ENCODE measurements at places on chromosomes 2 and 18.

DNA sequence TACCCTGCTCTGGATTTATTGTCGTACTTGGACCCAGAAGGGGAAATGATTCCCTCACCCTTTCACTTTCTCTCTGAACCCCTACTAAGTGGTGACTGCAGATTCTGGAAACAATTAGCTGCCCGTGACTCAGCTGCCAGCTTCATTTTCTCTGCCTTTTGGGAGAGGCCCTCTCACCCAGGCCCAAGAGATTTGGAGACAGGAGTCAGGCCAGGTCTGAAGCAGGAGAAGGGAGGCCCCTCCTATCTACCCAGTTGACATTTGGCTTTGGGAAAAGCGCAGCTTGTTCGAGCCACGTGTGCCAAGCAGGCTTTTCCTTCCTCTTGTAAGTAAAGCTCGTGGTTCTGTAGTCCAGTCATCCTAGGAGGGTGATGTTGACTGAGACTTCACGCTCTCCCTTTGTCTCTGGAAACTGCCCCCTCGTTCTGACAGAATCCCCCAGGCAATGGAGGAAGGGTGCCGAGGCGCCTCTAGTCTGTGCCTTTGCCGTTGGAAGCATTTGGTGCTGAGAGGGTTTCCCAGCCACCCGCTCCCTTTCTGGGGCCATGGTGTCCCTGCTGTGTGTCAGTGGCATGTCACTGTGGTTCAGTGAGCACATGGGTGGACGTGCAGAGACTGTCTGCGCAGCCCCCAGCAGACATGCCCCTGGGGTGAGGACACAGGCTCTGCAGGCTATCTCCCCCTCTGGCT, 8.6 kb downstream of the OXER1 start:
- DNase-seq: no peak

DNA sequence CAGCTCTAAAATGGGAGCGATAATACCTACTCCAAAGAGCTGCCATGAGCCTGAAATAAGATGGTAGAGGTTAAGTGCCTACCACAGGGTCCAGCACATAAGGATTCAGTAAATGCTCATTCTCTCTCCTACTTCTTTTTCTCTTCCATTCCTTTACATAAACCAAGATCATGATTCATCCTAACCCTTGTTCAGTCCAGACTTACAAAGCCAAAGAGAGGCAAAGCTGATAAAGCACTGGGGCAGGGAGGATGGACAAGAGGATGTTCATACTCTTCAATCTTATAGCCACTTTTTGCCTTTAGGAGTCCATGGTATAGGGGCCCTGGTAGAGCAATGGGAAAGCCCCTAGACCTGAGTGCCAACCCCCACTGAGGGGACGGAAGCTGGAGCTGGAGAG, 75.6 kb upstream of the PKDCC start:
- DNase-seq: no peak

GRCh38 chr18:46155641-46156051, 51.5 kb downstream of the HAUS1 start:
- peak; percentile 63 for DNase-seq

DNA sequence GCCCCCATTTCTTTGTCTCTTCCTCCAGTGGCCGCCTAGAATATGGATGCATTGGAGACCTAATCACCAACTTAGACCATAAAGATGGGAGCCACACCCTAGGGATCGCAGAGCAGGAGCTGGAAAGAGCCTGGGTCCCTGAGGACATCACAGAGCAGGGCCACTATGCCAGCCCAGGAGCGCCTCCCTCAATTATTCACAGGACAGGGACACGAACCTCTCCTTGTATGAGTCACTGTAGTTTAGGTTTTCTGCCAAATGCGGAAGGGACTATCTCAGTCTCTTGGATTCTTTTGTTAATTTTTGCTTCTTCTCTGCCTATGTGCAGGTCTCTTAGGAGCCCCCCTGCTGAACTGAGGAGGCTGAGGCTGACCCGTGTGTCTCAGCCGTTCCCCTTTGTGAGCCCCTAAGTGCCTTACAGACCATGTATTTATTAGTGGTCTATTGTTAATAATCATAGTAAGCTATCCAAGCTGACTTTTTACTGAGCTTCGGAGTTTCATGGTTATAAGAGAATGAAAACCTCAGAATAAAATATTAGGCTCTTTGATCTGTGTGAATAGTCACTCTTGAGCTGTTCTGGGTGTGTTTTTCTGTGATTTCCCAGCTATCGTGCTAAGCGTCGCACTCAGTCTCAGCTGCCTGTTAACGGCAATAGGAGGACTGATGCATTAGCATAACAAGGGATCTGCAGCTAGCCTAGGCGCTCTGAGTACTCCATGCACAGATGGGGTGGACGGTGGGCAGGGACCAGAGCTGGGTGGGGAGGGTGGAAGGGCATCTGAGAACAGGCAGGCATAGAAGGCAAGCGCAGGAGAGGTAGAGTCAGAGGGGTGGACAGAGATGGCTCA, 12.7 kb upstream of the PTPN4 start:
- DNase-seq: no peak

GRCh38 chr2:68812251-68812650, 58.9 kb downstream of the BMP10 start:
- no peak for DNase-seq

- peak; percentile 52 for DNase-seq
Measured at GRCh38 chr2:241218131-241219029, 29.9 kb downstream of the ANO7 start.

DNA sequence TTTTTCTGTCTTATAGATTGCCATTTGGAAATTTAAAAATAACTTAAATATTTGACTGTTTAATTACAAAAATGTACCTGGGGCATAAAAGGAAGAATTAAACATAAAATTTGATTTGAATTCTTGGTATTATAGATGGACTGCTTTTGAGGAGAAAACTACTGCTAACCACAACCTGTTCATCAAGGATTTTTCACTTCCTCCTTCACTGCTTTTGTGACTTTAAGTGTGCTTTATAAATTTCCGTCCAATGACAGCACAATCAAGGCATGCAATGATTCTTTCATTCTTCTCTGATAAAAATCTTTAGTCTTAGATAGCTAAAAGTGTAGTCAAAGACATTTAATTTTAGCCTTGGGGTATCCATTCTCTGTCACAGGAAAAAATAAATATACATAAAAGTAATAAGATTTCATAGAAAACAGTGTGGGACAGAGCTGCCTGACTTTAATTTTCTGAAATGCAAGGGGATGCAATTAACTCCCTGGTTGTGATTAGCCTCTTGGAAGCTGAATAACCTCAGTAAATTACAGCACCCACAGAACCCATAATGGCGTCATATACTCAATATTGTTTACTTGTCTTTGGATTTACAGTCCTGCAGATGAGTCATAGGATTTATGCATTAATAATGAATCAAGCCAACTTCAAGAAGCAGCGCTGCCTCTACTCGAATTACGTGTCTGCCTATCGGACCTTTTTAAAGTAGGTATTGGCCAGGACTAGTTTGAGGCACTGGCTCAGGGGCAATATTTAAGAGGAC, 587.9 kb downstream of the NRXN1 start:
- DNase-seq: no peak

DNA sequence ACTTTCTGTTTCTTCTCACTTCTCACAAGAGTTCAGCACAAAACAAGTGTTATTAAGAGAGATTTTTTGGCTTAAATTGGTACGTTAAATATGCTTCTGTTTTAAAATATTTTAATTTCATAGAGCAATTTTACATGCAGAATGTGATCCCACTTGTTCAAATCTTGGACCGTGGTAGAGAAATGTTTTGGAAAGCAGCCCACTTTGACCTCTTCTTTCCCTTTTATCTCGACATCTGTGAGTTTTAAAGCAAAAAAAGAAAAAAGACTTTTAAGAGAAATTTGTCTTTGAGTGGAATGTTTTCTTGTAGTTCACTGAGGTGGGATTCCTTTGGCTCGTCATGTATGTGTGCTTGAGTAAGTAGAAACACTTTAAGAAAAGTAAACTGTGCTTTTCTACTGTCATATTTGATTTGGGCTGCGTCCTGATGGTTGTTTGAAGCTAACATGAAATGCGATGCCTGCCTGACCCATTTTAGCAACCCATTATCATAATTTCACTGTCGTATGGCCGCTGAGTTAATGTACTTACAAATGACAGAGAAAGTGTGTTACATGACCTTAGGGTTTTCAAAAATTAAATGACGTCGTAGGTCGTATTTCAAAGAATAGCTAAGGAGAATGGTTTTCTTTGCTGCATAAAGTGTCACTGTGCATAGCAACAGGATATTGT, 54.5 kb downstream of the TSHZ1 start:
- no peak for DNase-seq

DNA sequence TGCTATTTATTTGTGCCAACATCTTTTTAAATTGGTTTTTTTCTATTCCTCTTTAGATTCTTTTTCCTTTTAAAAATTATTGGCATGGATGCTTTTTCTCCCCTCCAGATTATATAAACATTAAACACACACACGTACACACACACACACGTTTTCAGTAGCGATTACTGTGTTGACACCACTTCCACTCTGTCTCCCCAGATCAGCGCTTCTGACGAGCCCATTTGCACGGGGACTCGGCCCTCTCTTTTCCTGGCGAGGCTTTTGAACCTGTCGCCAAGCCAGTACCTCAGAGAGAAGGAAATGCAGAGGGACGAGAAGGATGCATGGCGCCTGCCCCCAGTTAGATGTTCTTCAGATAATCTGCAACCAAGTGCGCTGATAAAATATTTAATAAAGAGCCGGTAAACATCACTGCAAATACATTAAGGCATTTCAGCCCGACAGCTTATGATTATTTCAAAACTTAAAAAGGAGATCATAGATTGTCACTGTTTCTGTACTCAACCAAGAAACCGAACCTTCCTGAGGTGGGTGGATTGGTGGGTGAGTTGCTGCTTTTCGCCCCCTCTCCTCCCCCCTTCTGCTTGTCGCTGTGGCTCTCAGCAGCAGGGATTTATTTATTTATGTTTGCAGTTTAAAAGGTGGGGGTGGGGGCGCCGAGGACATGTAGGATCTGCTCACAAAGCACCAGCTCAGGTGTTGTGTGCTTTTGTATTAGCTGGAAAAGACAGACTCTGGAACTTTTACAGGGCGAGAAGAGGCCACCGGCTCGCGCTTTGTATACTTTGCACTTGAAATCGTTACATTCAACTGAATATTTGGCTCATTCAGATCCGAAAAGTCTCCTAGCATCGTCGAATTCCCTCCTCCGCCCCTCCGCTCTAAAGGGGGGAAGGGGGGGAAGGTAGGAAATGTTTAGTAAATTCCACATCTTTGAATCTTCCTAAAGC, 787 bp upstream of the TBR1 start:
- peak; percentile 24 for DNase-seq

DNA sequence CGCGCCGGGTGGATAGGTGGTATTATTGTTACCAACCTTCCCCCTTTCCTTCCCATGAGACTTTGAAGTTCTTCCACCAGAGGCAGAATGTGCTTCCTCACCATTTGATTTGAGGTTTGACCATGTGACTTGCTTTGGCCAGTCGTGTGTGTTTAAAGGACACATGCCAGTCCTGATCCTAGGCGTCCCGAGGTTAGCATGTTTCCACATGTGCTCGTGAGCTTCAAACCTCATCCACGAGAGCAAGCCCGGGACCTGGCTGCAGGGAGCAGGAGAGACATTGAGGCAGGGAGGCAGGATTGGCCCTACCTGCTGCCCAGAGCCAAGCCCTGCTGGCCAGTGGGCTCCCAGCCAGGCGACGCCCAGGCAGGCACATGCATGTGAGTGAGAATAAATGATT, 27.4 kb upstream of the EDAR start:
- DNase-seq: no peak

GRCh38 chr2:221529943-221530652, 42.0 kb downstream of the EPHA4 start:
- DNase-seq: no peak

DNA sequence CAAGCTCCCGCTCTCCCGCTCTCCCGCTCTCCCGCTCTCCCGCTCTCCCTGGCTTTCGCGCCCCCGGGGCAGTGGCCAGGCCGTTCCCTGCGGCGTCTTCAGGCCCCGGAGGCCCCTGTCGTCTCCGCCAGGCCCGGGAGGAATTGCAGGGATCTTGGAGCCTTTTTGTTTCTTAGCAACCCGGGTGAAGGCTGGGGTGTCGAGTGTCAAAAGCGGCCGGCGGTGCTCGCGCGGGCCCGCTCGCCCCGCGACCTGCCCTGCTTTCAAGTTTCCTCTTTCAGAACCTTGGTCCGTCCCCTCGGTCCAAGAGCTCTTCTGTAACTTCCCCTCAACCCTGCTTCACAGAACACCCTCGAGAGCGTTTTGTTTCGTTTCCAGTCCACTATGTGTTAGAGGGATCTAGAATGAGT, 1.4 kb downstream of the RNF138 start:
- DNase-seq: peak; percentile 85

DNA sequence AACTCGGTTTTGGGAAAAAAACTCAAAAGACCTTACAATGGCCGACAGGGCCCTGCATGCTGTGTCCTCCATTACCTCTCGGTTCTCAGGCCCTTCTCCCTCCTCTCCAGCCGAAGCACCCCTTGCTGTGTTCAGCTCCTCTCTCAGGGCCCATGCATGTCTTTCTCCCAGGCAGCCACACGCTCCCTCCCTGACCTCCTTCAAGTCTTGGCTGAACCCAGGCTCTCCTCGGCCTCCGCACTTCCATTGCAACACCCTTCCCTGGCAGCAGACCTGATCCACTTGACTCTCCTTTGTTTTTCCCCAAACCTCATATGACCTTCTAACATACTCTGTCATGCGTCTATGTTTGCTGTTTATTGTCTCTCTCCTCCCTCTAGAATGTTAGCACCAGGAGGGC, 114.0 kb downstream of the CYP26B1 start:
- DNase-seq: no peak

DNA sequence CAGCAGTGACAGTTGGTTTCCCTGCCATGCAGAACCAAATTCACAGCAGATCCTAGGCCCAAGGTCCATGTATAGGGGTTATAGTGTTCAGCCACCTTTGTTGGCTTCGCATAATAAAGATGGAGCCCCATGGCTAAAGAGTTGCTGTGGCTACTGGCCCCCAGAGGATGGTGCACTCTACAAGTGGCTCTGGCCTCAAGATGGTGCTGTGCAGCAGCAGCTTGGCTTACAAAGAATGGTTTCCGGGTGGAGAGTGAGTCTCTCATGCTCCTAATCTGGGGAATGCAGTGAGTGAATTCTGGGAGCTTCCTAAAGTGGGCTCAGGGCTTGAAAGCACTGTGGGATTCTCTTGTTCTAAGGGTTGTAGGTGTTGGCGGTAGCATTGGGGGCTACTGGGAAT, 1199.7 kb downstream of the CNTNAP5 start:
- DNase-seq: peak; percentile 3

DNA sequence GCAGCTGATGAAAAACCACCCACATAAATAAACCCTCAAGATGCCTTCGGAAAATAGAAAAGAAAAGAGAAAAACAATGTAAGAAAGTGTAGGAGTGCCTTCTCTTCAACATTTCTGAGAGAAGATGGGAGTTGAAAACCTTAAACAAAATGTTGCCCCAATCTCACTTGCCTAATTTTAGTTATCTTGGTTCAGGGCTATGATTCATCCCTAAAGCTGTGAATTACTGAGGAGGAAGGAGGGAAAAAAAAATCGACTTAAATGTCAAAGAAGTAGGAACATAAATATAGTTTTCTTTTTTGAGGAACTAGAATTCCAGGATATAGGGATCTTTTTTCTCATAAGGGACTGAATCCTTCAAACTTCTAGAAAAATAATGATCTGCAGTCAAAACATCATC, 360.3 kb downstream of the TGIF1 start:
- DNase-seq: no peak

GRCh38 chr2:133953524-133953923, 300.3 kb upstream of the MGAT5 start:
- no peak for DNase-seq

Measured in ELF-1 (cell line).